ENCODE measurements at places on chromosomes 7 and 10.

DNA sequence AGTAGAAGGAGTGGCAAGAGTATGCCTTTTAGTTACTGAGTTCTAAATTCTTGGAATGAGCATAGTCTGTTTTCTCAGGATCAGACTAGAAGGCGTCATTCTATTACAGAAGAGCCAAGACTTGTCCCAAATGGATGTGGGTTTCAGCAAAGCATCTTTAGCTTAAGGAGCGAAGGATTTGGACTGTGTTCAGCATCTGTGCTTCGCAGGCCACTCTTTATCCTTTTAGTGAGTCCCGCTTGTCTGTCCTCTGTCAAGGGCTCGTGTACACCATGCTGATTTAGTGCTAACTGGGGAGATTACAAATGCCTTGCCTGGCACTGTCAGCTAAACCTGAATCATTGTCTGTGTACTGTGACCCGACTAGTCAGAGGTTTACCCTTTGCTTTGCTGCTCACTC, 465.7 kb downstream of the AUTS2 start:
- DNase-seq: no peak

GRCh38 chr7:112065758-112066157, 140.4 kb downstream of the DOCK4 start:
- DNase-seq: no peak

DNA sequence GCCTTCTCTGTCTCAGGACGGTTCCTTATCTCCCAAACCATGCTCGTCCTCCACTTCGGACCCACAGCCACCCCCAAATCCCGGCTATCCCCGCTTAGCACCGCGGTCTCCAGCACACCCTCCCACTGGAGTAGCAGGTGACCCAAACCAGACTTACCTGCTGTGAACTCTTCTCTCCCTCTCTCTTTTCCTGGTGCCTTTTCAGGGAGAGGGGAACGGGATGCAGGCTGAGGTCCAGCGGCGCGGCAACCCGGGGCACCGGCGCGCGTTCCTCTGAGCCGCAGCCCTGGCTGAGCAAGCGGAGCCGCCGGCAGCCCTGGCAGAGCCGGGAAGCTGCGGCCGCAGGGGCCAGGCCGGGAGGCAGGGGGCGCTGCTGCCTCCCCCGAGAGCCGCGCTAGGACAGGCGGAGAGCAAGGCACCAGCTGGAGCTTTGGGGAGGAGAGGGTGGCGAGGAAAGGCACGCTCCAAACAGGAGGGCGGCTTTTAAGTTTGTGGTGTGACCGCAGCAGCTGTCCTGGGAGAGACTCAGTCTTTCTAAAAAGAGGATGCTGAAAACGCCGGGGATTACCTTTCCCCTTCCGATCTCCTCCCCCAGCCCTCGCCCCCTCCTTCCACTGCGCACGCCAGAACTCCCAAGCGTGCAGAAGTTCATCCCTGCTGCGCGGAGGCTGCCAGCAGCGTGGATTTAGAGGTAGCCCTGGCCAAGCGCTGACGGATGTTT, at the start of gene SEMA3D:
SEMA3D (minus strand) TSS at position 536 of the 721 bp plus-strand sequence. CDS start 65,165 bp downstream, outside the sequence.
- DNase-seq: peak; percentile 74

DNA sequence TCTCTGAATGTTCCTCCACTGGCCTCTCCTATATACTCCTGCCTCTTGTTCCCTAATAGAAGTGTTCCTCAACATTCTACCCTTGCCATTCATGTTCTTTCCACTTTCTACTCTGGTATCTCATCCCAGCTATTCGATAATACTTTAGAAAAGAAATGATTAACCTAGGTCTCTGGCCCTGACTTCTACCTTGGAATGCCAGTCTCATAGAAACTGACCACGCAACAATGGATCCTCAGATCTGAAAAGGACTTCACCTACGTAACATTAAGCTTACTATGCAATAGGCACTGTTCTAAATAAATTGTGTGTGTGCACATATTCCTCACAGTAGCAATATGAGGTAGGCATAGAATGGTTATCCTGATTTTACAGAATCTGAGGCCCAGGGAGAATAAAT, 234.5 kb downstream of the DNAJC1 start:
- DNase-seq: no peak

DNA sequence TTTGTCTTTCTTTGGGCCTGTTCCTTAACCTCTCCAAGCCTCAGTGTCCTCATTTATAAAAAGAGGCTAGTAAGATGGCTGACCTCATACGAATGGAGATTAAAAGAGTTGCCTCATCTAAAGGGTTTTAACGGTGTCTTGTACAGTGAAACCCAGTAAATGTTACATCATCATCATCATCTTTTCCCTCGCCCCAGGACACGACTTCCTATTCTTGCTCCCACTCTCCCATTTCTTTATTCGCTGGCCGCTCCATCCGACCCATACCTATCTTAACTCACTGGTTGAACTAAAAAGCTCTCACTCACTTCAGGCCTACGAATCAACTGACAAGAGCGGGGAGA, 554 bp downstream of the FRA10AC1 start:
- DNase-seq: no peak

GRCh38 chr7:11166051-11166450, 192.4 kb downstream of the PHF14 start:
- DNase-seq: no peak

DNA sequence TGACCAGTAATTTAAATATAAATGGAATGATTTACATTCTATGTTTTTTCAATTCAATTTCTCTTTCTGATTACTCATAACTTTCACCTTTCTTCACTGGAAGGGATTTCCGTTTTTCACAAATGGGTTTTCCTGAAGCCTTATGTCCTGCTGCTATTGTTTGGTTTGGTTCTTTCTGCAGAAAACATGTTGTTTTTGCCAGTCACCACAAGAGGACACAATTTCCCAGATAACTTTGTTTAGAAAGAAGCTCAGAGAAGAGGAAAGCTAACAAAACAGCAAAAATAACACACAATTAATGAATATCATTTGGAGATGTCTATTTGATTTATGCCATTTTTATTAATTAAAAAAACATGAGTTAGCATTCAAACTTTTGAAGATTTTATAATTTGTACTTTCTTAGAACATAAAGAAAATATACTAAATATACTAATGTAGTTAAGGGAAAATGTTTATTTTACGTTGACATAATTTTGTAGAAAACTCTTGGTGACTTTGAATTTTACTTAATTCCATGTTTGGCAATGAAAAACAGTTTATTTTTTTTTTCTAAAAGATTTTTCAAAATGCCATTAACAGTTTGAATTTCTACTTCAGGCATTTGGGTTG, 4.6 kb upstream of the TWIST1 start:
- DNase-seq: no peak

DNA sequence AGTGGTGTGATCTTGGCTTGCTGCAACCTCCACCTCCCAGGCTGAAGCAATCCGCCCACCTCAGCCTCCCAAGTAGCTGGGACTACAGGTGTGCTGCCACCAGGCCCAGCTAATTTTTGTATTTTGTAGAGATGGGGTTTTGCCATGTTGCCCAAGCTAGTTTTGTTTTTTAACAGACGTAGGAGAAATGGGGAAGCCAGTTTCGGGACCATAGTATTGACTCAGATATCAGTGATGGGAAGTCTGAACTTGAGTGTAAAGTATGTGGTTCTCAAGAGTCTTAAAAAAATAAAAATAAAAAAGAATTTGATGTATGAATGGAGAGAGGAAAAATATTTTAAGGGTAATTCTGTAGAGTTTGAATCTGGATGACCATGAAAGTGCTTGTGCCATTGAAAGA, 34.2 kb downstream of the SP4 start:
- no peak for DNase-seq

DNA sequence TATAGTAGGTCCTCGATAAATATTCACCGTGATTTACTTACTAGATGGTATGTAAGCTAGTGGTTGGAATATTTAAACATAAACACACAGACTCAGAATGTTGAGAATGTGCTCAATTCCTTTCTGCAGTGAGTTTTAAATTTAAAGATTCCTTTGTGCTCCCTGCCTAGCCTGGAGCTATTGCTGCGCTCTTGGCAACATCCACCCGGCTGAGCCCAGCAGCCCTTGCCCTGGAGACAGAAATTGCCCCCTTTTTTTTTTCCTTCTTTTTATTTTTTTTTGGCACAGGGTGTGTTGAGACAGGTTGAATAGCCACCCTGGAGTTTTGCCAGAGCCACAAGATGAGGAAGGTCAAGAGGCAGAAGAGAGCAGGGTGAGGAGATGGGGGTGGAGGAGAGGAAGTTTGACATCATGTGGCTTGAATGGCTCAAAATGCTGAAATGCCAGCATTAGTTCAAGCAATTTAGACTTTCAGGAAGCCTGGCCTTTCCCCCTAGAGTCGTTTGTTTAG, 180.8 kb downstream of the PRKCQ start:
- no peak for DNase-seq

DNA sequence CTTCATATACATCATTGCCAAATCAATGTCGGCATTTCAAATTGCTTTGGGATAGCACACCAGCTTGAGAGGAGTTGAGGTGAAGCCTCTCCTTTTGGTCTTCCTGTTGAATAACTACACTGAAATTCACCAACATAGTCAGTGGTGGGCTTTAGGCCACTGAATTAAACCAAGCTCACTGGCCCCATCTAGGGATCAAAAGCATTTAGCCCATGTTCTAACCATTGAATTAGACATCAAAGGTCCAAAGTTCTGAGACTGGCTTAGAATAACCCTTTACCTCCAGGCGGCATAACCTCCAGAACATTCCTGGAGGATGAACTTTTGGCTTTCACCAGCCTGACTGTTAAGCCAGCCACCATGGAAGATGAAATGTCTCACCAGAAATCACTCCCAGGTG, 54.6 kb downstream of the BPGM start:
- no peak for DNase-seq

- no peak for DNase-seq
Observed at GRCh38 chr7:129394982-129395914, 39.0 kb upstream of the STRIP2 start.

DNA sequence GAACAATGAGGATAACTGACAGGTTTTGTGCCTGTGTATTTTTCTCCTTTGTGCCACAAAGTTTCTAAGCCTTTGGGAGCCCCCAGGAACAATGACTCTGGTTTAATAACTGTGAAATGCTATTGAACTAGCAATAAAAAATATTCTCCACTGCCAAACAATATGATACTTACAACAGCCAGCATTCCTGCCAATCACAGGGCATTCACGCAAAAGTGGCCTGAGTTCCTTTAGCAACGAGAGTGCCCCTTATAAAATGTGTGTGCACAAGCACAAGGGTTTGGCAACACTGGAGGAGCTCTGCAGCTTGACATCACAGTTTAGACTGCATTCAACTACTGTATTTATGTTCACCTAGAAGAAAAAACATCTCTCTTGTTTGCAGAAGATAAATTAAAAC, 412.9 kb upstream of the NFE2L3 start:
- DNase-seq: no peak

Data from naive B cell (primary cell).